ENCODE measurements at places on chromosomes 11 and 22.

DNA sequence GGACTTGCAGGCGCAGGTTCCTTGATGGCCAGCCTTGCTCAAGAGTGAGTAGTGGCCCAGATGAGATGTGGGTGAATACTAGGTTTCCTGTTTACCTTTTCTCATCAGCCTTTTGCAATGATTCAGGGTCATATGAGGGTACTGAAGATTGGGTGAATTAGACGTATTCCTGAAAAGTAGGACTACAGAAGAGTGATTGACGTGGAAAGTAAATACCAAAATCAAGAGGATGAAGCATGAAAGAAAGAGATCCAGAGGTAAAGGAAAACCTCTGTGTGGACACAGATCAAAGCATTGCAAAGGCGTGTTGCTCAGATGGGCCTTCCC is 59.9 kb downstream of the CYB5R2 start:
- DNase-seq, result no peak

- DNase-seq, result no peak
Observed at GRCh38 chr22:44256085-44256484, 56.7 kb downstream of the SHISAL1 start.

DNA sequence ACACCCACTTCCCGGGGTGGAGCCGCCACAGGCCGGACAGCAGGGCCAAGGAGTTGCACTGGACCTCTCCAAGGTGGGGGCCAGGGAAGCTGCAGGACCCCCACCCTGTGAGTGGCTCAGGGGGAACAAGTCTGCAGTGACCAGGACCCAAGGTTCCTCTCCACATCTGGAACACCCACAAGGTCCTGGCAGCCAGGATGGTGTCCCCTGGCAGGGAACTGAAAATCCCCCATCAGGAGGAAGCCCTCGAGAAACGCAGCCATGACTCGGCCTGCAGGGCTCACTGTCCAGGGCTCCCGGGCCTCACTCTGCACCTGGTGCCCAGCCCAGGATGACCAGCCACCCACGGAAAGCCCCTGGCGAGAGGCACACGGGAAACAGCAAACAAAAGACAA is 11.5 kb downstream of the RNH1 start:
- no peak for DNase-seq

DNA sequence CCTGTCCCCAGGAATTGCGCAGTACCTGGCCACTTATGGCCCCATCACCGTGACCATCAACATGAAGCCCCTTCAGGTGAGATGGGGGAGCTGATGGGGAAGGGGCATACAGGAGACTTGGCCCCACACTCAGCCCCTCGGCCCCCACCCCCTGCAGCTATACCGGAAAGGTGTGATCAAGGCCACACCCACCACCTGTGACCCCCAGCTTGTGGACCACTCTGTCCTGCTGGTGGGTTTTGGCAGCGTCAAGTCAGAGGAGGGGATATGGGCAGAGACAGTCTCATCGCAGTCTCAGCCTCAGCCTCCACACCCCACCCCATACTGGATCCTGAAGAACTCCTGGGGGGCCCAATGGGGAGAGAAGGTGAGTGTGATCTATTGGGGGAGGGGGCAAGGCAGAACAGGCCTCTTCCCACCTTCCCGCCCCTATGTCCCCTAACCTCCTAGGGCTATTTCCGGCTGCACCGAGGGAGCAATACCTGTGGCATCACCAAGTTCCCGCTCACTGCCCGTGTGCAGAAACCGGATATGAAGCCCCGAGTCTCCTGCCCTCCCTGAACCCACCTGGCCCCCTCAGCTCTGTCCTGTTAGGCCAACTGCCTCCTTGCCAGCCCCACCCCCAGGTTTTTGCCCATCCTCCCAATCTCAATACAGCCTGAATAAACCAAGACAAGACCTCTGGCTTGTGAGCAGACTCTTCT is 3.6 kb downstream of the CTSW start:
- no peak for DNase-seq

- no peak for DNase-seq
Observed at GRCh38 chr11:67311556-67312082, 8.3 kb downstream of the SSH3 start.

- no peak for DNase-seq
Observed at GRCh38 chr11:79482800-79483199, 42.0 kb upstream of the TENM4 start.

DNA sequence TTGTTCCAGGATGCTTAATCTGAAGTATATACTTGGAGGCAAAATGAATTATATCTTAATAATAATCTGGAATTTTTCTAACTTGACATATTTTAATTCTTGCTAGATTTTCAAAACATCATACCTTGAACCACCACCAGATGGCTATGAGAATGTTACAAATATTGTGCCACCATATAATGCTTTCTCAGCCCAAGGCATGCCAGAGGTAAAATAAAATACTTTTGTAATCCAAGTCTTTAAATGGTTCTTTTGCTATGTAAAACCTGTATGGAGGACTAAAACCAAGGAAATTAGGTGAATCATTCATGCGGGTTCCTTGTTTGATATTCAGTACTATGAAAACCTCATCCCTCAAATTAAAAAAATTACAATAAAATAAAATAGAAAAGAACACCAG is 14.4 kb downstream of the NAALAD2 start:
- no peak for DNase-seq

DNA sequence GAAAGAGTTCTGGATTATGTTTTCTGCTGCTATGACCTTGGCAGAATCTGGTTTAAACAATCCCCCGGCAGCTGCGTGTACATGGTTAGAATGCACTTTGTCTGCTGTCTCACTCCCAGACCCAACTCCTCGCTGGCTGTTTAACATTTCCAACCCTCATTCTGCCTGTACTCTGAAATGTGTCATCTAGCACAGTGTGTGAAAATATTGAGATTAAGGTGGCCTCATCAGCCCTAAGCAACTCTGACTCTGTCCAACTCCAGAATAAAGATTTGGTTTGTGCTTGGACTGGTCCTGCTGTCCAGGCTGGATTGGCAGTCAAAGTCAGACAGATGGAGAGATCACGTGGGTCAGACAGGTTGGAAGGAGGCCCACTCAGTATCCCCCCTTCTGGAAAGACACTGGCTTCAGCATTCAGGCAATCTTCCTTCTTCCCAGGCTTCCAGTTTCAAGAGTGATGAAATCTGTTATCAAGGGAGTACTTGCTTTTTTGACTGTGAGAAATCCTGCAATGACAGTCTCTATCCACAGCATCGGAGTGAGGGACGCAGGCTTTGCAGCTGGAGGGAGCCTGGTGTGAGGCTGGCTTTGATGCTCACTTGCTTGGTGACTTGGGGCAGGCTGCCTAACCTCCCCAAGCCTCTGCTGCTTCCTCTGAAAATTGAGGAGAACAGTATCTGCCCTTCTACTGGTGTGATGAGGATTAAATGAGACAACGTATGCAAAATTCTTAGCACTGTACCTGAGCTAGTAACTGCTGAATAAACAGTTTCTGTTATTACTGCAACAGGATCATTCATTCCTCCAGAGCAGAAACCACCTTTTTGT is 29.8 kb downstream of the ABTB2 start:
- DNase-seq, result no peak
